Dermis blood vessel endothelial cell (primary cell): ENCODE measurements at places on chromosomes 13 and 19. TPM values are rescaled to one million over a fixed set of nuclear protein-coding genes. Genes with fewer than 3 reads are reported as not detected.

The ZNF772 gene
- total RNA-seq, result 19.3 and 22.3 TPM in 2 replicates

The FNDC3A gene
- total RNA-seq, result 55.3 and 63.9 TPM in 2 replicates

The RNF17 gene
- 0.09 TPM in 1 of 2 replicates, not detected in the other for total RNA-seq

The ZNF154 gene
- total RNA-seq, result 1.3 and 2.4 TPM in 2 replicates

The PPM1N gene
- total RNA-seq, result 0.60 and 1.5 TPM in 2 replicates

The NDUFA7 gene
- total RNA-seq, result 10.2 and 11.7 TPM in 2 replicates

The PNMA8A gene
- under 0.01 and 0.98 TPM in 2 replicates for total RNA-seq

DNA sequence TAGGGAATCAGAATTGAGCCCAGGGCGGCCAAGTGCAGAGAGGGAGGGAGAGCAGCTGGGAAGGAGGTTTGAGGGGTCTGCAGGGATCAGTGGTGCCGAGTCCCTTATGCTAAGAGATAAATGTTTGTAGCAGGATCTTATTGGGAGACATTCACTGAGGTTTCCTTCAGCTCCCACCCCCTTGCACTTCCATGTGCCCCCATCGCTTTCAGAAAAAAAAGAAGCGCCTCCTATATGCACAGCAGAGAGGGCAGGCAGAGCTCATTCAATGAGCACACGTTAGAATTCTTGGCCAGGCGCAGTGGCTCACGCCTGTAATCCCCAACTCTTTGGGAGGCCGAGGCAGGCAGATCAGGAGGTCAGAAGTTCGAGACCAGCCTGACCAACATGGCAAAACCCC is 28.0 kb downstream of the CYP4F2 start:
- DNase-seq, result no peak

GRCh38 chr19:35346193-35347052 is 1.3 kb upstream of the FFAR1 start:
- DNase-seq, result no peak

DNA sequence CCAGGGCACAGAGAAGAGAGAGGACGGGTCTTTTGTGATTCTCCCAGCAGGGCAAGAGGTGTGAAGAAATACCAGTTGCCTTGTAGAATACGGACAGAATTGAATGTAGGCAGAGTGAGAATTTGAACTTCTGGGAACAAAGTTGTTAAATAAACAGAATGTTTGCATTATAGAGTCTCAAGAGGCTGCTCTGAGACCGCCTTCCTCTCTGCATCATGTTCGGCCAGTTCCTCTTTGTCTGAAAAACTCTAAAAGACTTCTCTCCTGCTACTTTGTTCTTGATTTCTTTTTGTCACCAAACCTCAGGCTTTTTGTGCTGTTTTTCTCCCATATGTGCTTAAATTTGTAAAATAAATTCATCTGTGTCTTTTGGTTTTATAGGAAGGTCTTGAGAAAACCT is 256.4 kb downstream of the DLEU7 start:
- no peak for DNase-seq

DNA sequence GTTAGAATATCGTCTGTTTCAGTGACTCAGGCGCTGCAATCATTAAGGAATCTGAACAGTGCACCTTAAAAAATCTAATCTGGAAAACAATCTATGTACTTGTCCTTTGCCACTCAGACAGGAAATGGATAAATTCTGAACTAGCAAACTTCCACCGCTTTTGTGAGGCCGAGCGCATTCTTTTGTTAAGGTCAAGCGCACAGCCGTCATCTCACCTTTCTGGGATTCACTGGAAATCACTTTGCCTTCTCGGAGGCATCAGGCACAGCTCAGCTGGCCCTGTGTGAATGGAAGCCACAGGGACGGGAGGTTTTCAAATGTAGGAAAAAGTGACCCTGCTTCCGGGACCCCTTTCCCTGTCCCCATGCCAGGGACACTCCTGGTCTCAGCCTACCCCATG is 28.2 kb upstream of the SPACA7 start:
- no peak for DNase-seq

GRCh38 chr13:28494504-28494777 is 487 bp downstream of the FLT1 start:
- DNase-seq, result peak; percentile 53

DNA sequence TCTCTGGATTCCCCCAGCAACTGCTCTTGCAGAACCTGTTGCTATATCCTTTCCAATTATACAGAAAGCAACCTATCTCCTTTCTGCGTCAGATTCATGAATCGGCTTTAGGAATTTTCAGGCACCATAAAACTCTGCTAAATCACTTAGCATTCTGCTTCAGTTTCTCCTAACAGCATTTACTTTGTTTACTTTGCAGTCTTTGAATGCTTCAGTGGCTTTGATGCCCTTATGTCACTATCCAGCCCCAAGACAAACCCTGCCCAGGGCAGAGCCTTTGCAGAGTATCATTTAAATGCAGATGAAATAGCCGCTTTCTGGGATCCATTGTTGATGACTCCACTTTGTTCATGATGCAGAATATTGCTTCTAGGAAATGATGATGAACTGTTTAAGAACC is 43.1 kb downstream of the SLITRK1 start:
- no peak for DNase-seq

GRCh38 chr13:46679369-46680120 is 117.4 kb downstream of the ESD start:
- peak; percentile 62 for DNase-seq

- no peak for DNase-seq
These were observed 51.7 kb downstream of the ERCC5 start for GRCh38 chr13:102897371-102898138.

DNA sequence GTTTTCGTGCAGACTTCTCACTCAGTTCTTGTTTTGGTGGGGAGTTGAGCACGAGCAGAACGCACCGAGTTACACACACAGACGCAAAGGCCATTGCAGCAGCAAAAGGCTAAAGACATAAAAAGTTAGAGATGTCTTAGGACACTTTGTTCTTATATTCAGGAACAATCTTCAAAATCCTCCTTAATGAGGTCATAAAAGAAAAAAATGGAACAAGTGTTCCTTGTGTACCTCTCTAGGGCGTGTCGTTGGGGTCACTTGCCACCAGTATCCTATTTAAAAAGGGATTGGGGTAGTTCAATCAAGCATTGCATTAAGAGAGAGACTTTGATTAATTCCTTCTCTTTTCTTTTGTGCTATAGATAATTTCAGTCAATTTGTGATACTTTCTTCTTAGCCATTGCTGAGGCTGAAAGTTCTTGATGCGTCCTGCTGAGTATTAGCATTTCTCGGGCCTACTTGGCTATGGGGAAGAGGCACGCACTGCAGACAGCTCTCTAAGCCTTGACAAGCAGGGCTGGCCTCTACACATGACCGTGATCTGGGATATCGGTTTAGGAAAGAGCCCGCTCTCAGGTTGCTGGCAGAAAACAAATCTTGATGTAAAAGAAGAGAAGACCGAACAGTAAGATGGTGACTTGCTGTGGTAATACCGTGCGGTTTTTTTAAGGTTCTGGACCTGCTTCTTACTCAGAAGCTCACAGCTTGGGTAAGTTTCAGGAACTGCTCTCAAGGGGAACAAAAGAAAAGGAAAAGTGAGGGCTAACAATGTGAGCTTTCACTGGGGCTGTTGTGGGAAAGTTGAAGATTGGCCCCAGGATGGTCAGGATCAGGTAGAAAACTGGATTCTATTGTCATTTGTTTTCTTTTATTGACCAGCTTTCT is 223.6 kb downstream of the TM9SF2 start:
- no peak for DNase-seq

DNA sequence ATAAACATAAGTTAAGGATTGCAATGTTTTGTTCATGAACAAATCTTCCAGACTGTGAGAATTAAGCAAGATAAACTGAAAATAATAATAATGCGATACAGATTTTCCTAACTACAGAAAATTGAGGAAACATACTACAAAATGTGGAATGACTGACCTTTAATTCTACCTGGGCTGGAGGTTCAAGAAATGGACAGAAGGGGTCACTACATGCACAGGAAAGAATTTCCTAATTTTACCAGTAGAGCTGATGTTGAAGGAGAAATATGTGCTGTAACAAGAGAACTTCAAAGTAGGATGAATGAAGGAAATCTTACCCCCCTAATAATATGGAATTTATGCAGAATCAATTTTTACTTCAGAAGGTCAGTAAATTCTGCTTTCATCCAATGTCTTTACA is 62.3 kb downstream of the ZNF627 start:
- DNase-seq, result peak; percentile 10

DNA sequence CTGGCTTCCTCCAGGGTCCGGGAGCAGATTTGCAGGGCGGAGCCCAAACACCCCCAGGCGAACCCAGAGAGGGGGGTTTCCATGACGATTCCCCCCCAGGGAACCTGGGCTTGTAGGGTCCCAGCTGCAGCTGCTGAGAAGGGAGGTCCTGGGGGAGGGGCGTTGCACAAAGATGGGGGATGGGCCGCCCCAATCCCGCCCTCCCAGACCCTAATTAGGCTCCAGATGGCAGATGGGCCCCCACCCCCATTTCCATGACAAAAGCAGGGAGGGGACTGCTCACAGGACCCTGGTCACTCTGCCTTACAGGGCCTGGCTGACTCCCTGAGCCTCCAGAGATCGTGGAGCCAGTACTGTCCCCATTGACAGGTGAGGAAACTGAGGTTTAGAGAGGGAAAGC is 15.2 kb downstream of the ELAVL3 start:
- DNase-seq, result no peak

- no peak for DNase-seq
These were observed 316.9 kb downstream of the TEX29 start for GRCh38 chr13:111637365-111637764.

- no peak for DNase-seq
These were observed 14.9 kb downstream of the TEX29 start for GRCh38 chr13:111335298-111335697.

GRCh38 chr13:102913914-102914313 is 68.1 kb downstream of the ERCC5 start:
- peak; percentile 80 for DNase-seq

GRCh38 chr13:21071015-21071414 is 9.6 kb upstream of the LATS2 start:
- no peak for DNase-seq

GRCh38 chr19:14407605-14408484 is 11.3 kb downstream of the DDX39A start:
- DNase-seq, result no peak

DNA sequence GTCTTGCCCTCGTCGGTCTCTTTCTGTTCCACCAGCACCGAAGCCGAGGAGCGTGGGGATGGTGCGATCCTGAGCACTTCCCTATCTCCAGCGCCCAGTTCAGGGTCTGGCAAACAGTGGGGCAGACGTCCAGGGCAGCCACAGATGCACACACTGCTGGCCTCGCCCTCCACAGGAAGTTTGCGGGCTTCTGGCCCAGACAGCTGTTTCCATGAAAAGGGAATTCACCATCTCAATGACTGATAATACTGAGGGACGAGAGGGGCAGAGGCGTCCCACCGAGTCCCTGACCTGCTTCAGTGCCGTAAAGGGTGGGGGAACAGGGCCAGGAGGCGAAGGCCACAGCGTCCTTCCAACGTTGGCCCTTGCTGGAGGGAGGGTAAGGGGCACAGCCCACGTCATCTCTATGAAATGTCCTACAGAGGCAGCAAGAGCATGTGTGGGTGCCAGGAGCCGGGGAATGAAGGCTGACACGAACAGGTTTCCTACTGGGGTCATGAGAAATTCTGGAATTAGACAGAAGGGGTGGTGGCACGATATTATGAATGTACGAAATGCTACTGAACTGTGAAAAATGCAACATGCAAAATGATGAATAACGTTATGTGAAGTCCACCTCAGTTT is 19.5 kb downstream of the SHC2 start:
- DNase-seq, result peak; percentile 30
